ENCODE measurements at places on chromosomes 11 and 22.
A peak's percentile ranks its signal among the peaks of the same experiment; 100 is the strongest.

- no peak for DNase-seq
These were observed 34.8 kb upstream of the CCDC34 start for GRCh38 chr11:27397624-27398399.

DNA sequence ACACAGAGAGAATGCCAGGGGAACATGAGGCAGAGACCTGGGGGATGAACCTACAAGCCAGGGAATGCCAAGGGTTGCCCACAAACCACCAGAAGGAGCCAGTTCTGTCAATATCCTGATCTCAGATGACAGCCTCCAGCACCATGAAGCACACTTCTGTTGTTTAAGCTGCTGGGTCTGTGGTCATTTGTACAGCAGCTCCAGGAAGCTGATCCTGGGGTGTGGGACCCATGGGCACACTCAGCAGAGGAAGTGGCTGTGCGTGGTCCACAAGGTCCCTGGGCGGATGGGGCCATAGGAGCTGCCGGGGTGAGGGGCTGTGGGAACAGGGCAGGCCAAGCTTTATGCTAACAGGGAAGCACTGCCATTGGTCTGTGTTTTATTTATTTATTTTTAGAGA is 12.1 kb downstream of the PPM1F start:
- peak; percentile 31 for DNase-seq

DNA sequence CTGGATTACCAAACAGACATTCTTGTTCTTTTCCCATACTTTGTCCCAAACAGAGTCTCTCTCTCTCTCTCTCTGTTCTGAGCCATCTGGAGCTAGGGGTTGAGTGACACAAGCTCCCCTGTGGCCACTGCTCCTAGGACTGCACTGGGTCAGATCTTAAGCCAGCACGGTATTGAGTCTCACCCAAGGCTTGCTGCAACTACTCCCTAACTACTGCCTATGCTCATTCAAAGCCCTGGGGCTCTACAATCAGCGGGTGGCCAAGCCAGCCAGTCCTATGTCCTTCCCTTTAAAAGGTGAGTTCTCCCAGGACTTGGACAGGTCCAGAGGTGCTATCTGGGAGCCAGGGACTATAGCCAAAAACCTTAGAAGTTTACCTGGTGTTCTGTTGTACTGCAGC is 385.6 kb downstream of the CNTN5 start:
- DNase-seq = no peak

- DNase-seq = peak; percentile 86
These were observed 1.7 kb downstream of the TOM1 start for GRCh38 chr22:35301372-35301874.

DNA sequence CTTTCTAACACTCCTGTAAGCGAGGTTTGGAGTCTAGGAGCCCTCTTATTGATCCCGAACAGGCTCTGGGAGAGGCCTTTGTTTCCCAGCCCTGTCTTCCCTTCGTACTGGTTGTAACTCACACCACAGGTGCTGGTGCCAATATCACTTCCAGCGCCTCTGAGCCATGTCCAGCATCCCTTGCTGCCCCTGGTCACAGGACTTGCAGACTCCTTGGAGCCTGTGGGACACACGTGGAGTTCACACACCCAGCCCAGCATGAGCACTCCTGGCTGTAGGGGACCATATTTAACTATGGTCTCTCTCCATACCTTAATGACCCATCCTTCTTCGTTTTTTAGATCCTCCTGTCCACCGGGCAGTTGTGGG is 2.2 kb downstream of the ZBTB16 start:
- DNase-seq = no peak

GRCh38 chr11:25899617-25900160 is 432.2 kb upstream of the ANO3 start:
- no peak for DNase-seq

- no peak for DNase-seq
These were observed 153.9 kb downstream of the TRPC6 start for GRCh38 chr11:101429703-101430540.

DNA sequence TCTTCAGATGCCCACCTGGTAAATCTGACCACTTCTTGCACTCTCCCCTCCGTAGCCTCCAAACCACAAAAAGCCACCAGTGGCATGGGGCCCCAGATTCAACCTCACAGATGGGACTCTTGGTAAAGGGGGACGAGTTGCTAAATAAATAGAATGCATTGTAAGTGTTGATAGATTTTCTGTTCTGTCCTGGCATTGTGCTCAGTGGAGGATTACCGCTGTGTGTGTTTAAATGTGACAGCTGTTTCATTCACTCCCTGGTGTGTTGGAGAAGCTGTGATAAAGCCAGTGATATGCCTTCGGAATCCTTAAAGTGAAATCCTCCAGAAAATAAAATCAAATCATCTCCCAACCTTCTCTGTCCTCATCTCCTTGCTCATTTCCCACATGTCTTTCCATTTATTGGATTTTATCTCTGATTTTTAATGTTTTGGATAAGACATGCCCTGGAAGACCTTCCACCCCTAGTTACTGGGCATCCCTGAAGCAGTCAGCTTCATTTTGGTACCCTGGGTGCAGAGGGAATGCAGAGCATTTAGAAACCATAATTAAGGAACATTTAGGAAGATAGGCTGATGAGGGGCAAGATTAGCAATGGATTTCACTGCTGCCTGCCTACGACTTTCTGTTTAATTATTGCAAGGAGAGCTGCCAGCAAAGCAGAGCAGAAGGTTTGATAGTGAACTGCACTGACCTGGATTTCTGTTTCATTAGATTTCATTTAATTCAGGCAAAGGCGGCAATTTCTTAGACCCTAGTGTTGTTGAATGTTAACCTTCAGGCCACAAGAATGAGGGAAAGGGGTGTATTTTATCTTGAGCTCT is 460.9 kb upstream of the KIRREL3 start:
- DNase-seq = no peak
